HS-27A (cell line): ENCODE measurements at places on chromosomes 3 and 15.

GRCh38 chr3:46509661-46510187 is 11.9 kb downstream of the RTP3 start:
- DNase-seq = no peak

- DNase-seq = no peak
These were observed 564.5 kb upstream of the ADAMTS9 start for GRCh38 chr3:65252266-65252665.

- no peak for DNase-seq
These were observed 16.9 kb upstream of the MEX3B start for GRCh38 chr15:82062479-82063454.

GRCh38 chr3:31116651-31117050 is 222.2 kb upstream of the GADL1 start:
- DNase-seq = no peak

- DNase-seq = no peak
These were observed 78.7 kb upstream of the NPHP3 start for GRCh38 chr3:132800958-132801357.

DNA sequence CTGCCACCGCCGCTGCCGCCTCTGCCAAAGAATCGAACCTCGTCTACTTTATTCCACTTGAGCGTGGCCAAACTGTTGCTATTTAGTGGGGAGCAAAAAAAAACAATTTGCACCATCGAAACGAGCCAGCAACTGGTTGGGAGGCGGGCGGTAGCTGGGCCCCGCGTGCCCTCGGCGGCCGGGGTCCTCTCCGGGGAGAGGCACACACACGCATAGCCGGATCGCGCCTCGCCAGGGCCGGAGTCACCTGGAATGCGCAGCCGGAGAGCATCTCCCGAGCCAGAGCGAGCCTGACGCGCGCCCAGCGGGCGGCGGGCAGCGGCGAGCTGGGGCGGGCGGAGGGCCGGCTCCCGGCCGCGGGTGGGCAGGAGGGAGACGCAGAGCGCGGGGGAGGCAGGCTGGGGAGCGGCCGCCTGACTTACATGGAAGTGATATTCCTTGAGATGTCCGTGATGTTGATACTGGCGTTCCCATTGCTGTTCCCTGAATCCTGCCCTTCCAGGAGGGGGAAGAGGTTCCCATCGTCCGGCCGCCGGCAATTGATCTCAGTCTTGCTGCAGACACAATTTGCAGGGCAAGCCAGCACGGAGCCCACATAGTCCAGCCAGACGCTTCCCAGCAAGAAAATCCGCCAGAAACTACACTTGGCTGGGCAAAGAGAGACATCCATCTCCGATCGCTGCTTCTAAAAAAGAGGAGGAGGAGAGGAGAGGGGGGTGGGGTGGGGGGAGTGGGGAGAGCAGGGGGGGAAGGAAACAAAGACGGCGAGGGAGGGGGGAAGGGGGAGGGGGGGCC is 858 bp downstream of the NTRK3 start:
- DNase-seq = no peak

- DNase-seq = no peak
These were observed 1.6 kb upstream of the KLF13 start for GRCh38 chr15:31324806-31325594.

DNA sequence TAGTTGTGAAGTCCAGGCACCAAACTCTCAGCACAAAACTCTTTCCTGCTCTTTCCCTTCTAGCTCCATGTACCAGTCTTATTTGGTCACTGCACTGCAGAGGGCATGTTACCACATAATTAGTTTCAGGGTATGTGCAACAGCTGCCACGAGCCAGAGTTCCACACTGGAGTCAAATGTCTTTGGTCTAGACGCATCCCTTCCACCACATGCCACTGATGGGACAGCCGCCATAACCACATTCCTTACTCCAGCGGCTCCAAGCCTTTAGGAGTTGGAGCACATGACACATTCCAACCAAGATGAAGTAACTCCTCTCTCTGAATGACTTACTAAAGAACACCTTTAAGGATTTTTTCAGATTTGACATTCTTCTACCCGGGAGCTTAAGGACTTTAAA is 153.4 kb downstream of the ERC2 start:
- no peak for DNase-seq

GRCh38 chr3:150798122-150798618 is 35.2 kb upstream of the SIAH2 start:
- no peak for DNase-seq

DNA sequence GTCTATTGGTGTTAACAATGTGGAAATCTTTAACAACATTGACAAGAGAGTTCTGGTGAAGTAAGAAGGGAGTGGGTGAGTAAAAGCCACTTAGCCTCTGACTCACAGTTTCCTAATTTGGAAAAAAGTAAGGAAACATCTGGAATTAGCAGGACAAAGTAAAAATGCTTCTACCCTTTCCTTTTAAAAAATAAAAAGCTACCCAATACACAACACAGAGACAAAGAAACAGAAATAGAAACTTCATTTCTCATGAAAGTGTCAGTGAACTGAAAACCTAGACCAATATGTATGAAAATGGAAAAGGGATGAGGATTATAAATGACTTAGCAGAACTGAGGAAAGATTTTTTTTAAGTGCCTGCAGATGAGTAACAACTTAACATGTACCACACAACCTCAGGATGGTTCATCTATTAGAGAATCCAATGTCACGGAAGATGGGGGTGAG is 65.4 kb downstream of the SSR3 start:
- no peak for DNase-seq

DNA sequence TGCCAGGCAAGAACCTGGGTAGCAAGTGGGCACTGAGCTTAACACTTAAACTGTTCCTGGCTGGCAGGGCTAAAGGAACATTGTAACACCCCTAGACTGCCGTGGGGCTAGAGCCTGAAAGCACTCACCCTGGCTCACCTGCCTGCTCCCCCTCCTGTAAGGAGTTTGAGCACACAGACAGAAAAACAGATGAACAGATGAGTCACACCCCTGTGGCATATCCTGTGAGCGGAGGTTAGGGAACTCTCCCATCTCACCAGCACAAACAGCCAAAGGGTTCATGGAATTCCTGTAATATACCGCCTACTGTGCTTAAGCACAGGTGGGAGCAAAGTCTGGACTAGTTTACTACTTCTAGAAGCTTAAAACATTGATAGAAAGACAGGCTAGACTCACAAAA is 300.1 kb downstream of the ROBO1 start:
- DNase-seq = no peak

- DNase-seq = no peak
These were observed 75.2 kb downstream of the BOC start for GRCh38 chr3:113286524-113286923.

GRCh38 chr15:28094732-28095521 is 4.2 kb downstream of the OCA2 start:
- no peak for DNase-seq

GRCh38 chr3:107992976-107993684 is 97.7 kb downstream of the CD47 start:
- DNase-seq = no peak
